ENCODE measurements at places on chromosomes 2 and 18.

DNA sequence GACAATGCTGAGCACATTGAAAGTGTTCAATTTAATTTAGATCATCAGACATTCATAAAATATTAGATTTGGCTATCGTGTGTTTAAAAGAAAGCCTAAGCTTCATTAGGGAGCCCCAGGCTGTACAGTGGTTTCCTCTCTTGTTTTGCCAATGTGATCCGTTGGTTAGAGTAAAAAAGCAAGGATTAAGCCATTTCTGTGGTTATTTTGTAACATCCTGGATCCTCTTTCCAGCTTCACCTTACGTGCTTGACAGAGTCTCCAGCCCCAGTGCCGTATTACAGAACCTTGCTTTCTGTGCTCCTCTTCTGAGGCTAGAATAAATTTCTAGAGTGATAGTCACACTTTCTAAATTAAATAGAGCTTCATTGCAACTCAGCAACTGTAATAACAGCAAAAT lies 289.3 kb upstream of the LINC00305 start:
- no peak for DNase-seq

DNA sequence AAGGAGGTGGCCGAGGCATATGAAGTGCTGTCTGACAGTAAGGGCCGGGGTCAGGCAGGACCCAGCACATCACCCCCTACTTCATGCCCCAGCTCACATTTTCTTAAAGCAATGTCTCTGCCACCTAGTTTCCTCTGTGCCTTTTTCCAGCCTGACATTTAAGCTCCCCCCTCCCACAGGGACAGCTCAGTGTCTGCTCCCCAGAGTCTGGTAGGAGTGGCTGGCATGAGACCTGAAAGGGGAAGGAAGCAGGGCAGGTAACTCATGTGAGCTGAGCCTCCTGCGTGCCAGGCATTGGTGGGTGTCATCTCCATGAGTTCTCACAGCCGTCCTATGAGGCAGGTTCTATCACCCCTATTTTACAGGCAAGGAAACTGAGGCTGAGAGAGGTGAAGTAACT lies 1.5 kb downstream of the DNAJB2 start:
- DNase-seq = no peak

GRCh38 chr2:160228141-160228917 lies 28.3 kb upstream of the ITGB6 start:
- DNase-seq = no peak

- DNase-seq = no peak
These were observed 11.1 kb upstream of the IL1RN start for GRCh38 chr2:113116100-113116958.

DNA sequence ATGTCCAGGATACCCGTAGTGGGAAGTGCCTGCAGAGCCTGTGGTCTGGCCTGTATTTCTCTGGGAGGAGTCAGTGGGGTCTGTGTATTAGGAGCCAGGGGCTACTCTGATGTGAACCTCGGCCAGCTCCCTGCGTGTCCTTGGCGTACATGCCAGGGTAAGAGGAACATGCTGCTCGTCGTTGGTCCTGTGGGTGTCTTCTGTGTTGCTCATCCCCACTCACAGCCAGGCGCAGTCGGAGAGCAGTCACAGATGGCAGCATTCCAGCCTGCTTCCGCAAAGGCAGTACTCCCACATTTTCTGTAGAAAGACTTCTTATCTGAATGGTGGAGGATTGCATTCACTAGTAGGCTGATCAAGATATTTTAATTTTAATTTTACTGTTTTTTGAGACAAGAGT lies 84.9 kb downstream of the DGKD start:
- no peak for DNase-seq

GRCh38 chr2:185137700-185138099 lies 539.4 kb downstream of the ZNF804A start:
- no peak for DNase-seq

- DNase-seq = no peak
These were observed 73.5 kb downstream of the MYO1B start for GRCh38 chr2:191318729-191319078.

DNA sequence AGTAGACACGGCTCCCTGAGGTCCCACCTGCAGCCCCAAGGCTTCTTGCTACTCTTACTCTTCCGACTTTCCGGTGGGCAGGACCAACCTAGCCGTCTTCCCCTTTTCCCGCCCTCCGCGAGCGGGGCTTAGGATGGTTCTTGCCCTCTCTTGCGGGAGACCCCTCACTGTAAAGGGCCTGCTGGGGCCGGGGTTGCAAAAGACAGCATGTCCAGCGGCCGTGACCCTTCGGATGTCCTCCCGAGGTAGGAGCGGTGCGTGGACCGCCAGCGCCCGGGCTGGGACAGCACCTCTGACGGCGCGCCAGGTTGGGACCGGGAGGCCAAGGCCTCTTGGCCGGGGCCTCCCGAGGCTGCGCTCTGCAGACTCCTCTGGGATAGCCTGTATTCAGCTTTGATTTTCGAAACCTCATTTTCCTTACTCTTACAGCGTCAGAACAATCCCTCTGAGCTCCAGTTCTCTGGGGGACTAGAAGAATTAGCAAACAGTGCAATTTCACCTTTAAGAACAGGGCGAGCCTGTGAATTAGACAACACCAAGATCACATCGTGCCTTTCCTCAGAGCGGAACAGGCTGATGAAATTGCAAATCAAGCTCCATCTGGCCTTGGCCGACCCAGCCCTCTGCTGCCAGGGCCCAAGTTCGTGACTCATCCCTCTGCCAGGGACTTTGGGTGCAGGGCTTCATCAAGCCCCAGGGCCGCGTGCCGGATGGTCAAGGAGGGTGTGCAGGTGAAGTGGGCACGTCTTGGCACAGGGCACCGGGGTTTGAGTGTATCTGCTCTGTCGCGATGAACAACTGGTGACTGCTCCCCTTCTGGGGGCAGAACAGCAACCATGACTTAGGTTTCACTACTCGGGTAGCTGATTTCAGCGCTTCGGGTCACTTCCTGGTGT lies 777 bp downstream of the MOCOS start:
- DNase-seq = no peak

- no peak for DNase-seq
These were observed 2.2 kb downstream of the UBXN4 start for GRCh38 chr2:135743860-135744259.

GRCh38 chr2:52884761-52885352 lies 882.7 kb upstream of the CHAC2 start:
- DNase-seq = no peak

DNA sequence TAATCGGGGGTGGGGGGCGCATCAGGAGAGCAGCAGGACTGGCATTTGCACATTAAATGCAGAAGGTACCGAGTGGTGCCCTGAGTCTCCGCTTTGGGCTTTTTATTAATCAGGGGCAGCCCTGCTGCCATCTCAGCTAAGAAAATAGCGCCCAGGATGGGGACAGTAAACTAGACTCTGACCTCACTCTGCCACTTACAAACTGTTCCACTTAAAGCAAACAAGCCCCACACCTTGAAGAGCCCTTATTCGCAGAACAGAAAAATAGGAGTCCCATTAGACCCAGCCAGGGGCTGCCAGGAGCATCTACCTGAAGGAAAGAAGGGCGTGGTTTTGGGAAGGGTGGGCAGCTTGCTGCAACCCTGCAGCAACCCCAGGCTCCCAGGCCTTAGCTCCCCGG lies 165.3 kb downstream of the TNS1 start:
- no peak for DNase-seq

DNA sequence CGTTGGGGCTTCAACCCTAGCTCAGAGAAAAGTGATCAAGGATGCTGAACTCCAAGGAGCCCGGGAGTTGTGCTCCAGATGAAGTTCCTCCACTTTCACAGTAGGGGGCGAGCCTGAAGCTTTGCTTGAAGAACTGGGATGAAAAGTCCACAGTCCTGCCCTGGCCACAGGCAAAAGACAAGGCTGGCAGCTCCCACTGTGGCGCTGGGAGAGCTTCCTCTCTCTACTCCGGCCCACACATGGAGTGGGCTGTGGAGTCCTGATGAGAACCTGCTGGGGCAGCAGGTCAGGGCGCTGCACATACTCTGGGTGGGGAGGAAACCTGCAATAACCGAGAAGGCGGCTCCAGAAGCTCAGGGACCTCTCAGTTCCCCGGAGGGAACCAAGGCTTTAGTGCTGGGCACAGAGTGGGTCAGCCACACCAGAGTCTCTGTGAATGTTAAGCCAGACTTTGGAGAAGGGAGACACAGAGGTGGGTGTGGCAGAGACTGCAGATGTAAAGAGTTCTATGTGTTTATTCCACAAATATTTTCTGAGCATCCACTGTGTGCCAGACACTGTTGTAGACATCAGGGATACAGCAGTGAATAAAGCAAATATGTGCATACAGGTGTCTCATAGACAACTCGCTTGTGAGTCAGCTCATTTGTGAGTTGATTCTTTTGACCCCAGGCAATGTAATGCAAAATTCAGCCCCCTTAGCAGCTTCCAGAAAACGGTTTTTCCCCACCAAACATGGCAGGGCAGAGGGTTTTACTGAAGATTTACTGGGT lies 48.0 kb upstream of the MRPL33 start:
- DNase-seq = no peak

DNA sequence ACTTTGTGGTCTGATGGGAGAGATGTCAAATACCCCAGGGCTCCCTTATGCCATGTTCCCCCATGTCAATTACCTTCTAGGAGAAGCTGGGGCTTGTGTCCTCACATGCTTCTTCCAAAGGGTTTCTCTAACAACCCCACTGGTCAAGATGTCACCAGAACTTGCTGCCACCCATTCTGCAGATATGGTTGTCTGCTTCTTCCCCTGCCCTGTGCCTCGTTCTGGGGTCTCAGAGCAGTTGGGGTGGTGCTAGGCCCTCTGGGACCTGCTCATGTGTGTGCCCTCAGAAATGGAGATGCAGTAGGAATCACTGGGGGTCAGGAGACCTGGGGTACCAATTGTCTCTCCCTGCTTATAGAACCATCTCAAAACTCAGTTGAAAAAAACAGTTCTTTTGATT lies 268.6 kb downstream of the MYCN start:
- no peak for DNase-seq

- DNase-seq = no peak
These were observed 501.8 kb upstream of the HS6ST1 start for GRCh38 chr2:128820452-128820851.

DNA sequence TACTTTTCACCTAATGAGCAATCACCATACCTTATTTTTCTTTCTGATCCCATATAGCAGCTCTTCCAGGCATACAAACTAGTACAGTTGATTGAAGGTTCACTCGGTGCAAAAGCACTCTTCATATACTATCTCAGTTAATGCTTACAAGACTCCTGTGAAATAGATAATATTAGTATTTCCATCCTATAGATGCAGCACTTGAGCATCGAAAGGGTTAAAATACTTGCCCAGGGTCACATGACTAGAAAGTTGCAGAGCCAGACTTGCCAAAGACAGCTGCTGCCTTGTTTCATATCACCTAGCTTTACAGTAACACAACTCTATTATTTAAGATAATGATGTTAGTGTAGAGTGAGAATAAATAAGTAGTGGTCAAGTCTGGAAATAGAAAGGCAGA lies 466.0 kb upstream of the TNP1 start:
- no peak for DNase-seq

- DNase-seq = no peak
These were observed 16.3 kb downstream of the POLR2D start for GRCh38 chr2:127841466-127842178.

DNA sequence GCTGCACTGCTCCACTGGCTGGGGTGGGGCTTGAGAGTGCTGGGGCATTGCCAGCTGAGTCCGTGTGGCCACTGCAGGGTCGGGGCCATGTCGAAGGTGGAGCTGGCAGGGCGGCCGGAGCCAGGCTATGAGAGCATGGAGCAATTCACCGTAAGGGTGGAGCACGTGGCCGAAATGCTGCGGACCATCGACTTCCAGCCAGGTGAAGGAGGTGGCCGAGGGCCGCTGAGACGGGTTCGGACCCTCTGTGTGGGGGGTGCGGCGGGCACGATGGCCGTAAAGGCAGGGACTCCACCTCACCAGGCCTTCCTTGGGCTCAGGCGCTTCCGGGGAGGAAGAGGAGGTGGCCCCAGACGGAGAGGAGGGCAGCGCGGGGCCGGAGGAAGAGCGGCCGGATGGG lies 2.1 kb downstream of the UCN start:
- no peak for DNase-seq

DNA sequence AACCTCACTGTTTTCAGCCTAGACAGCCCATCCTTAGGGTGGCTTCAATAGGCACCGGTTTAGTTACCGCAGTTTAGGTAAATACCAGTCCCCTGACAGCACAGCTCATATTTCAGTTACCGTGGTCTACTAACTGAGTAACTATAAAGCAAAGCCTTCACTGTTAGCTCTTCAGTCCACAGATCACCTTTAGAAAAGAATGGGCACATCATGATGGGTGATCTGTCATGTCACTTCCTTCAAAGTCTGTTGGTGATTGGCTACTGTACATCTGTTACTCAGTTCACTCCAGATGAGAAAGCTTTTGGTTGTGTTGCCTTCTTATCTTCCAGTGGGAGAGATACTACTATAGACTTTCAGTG lies 21.0 kb downstream of the SLC20A1 start:
- no peak for DNase-seq

- no peak for DNase-seq
These were observed 726.0 kb upstream of the RAB6C start for GRCh38 chr2:129253461-129253812.

DNA sequence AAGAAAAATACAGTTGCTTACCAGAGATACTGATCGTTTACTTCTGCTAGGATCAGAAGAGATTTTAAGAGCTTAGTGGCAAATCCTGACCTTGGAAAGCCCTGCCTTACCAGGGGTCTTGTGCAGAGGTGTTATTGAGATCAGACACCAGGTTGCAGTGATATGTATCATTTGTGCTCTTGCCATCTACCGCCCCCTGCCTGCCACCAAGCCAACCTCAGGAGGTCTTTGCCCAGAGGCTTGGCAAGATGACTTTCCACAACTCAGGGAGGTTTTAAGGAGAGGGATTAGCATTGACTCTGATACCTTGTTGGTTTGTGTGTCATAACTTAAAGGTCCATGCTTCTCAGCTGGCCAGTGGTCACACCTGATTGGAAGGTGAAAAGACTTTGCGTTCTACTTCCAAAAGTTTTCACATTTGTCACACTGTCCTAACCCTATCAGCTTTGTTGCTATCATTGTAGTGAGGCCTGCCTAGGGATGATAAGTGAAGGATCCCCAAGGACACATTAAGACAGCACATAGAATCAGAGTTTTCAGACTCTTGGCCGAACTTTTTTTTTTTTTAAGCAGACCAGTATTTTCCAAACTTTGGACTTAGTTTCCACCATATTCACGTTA lies 46.2 kb upstream of the MGAT5 start:
- peak; percentile 37 for DNase-seq

GRCh38 chr2:181253438-181253837 lies 203.7 kb upstream of the ITGA4 start:
- DNase-seq = no peak

- no peak for DNase-seq
These were observed 1465.6 kb upstream of the ZEB2 start for GRCh38 chr2:145985517-145985916.
